ENCODE measurements at places on chromosomes 7 and 10. TPM values are rescaled to one million over a fixed set of nuclear protein-coding genes. Genes with fewer than 3 reads are reported as not detected.

DNA sequence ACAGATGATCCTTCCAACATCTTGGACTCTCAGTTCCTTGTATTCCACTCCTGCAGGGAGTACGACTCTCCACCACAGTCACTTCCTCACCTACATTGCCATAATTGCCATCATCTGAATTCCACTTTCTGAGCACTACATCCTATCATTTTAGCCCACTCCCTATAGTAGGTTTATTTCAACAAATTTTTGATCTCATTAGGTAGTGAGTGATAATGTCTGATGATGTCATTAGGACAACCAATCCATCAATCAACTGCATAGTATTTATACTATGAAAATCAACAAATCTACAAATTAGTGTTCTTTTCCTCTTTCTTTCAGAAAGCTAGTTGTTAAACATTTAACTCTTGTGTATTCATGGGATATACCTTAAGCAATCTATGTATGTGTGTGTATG is 13.7 kb upstream of the TRA2A start:
- H3K27me3 ChIP-seq: peaks cover 2% of the 10 kb centered on the region
- H3K4me1 ChIP-seq: peaks cover 5% of the 10 kb centered on the region
- no peak overlapping the region for H3K4me3 ChIP-seq
- H3K36me3 ChIP-seq: no peaks in the 10 kb centered on the region

The ADGRA1 gene
- total RNA-seq: not detected

The FAM25A gene
- total RNA-seq: not detected

- peaks cover 8% of the 10 kb centered on the region for H3K36me3 ChIP-seq
- H3K4me1 ChIP-seq: peaks cover 55% of the 10 kb centered on the region
- no peaks in the 10 kb centered on the region for H3K27me3 ChIP-seq
- no peak overlapping the region for H3K4me3 ChIP-seq
Measured at GRCh38 chr7:137818036-137818435, 28.7 kb downstream of the DGKI start.

DNA sequence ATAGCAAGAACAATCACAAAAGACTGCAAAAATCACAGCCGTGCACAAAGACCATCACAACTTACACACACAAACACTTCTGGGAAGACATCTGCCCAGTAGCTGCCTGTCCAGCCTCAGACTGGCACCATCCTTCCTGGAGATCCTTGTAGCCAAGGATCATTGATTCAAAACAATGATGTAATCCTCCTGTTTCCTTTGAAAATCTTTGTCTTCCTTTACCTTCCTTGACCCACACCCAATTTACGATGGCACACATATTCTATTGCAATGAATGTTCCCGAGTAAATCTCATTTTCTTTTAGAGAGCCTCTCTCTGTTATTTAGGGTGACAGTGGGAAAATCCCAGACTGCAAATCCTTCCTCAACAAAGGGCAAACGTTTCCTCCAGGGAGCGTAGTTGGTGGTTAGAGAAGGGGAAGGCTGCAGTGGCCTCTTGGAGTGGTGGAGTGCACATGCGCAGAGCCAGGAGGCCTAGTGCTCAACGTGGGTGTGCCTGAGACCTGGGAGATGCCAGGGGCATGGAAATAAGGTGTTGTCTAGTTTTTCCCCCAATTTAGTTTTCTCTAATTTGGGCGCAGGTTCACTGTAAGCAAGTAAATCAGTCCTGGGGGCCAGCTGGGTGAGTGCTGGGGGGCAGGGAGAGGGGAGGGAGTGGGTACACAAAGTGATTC is 3.1 kb upstream of the INPP5A start:
- DNase-seq: peak; percentile 38
- H3K27me3 ChIP-seq: peaks cover 1% of the 10 kb centered on the region
- peaks cover 52% of the 10 kb centered on the region for H3K4me1 ChIP-seq
- no peak overlapping the region for H3K4me3 ChIP-seq

- H3K4me3 ChIP-seq: no peak overlapping the region
- H3K36me3 ChIP-seq: no peaks in the 10 kb centered on the region
Measured at GRCh38 chr10:22246680-22247391, 29.0 kb upstream of the EBLN1 start.

GRCh38 chr10:71302874-71303568 is 16.0 kb upstream of the SLC29A3 start:
- H3K36me3 ChIP-seq: peaks cover 17% of the 10 kb centered on the region
- H3K4me3 ChIP-seq: no peak overlapping the region
- H3K27ac ChIP-seq: no peak overlapping the region

DNA sequence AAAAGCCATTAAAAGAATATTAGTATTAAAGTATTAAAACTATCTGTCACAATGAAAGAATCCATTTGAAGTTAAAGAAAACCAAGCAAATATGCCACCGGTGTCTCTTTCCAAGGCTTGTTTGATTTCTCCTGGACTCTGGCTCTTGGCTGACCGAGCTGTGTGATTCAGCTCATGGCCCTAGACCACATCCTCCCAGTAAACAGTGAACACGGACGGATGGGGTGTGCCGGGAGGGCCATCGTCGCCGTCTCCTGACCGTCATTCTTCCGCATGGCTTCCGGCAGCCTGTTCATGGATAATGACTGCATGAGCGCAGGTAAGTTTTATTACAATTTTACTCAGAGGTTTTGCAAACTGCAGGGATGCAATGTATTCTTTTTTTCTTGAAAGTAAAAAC is 218.5 kb downstream of the DNAJB6 start:
- H3K4me3 ChIP-seq: no peak overlapping the region
- H3K36me3 ChIP-seq: no peaks in the 10 kb centered on the region
- H3K27ac ChIP-seq: no peak overlapping the region
- DNase-seq: peak; percentile 49

The PON3 gene
- total RNA-seq: not detected

DNA sequence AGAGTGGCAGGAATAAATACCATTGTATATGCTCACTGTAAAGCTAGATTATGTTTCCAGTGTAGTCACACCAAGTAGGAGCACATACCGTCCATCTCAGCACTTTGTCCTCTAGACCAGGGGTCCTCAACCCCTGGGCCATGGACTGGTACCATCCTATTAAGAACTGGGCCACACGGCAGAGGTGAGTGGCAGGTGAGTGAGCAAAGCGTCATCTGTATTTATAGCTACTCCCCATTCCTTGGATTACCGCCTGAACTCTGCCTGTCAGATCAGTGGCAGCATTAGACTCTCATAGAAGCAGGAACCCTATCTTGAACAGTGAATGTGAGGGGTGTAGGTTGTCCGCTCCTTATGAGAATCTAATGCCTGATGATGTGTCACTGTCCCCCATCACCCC is 735.3 kb downstream of the MAGI2 start:
- no peak for DNase-seq
- H3K4me1 ChIP-seq: peaks cover 12% of the 10 kb centered on the region
- peaks cover 3% of the 10 kb centered on the region for H3K27me3 ChIP-seq

GRCh38 chr10:82564353-82565196 is 689.6 kb downstream of the NRG3 start:
- no peak for DNase-seq
- no peaks in the 10 kb centered on the region for H3K4me1 ChIP-seq
- no peaks in the 10 kb centered on the region for H3K36me3 ChIP-seq
- H3K27ac ChIP-seq: no peak overlapping the region

DNA sequence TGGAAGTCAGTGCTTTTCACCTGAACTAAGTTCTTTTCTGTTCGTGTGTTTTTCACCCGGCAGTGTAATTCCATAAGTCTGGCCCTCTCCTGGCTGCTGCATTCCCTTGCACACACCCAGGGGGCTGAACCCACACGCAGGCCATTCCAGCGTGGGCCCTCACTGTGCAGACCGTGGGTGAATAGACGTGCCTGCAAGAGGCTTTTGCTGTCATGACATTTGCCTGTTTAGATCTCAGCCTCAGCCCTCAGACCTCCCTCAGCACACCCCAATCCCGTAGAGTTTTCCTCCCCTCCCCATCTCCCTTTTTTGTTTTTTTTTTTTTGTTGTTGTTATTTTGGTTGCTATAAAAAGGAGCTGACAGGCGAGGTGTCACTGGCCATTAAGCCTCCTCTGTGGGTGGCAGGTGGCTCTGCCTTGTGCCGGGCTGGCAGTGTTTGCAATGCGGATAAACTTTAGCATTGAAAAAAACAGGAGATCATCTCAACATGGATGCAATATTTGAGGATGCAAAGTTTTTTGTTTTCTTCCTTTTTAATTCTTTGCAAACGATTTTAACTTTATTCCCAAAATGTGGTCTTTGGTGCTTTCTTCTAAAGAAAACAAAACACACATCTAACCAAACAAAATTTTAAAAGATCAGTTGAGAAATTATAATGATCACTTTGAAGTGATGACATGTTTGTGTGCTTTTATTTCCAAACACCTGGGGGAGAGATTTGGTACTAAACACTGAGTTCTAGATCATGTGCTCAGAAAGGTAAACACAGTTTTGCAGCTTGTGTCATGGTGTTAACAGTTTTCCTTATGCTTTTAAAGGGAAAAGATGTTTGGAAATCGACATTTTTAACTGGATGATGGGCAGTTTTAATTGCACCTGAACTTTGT is 58.8 kb downstream of the WDR37 start:
- no peaks in the 10 kb centered on the region for H3K27me3 ChIP-seq
- H3K36me3 ChIP-seq: peaks cover 35% of the 10 kb centered on the region
- no peak overlapping the region for H3K27ac ChIP-seq
- DNase-seq: no peak
- H3K4me1 ChIP-seq: peaks cover 20% of the 10 kb centered on the region

The NUTM2E gene
- 0.52 TPM for total RNA-seq

- H3K4me3 ChIP-seq: no peak overlapping the region
- no peaks in the 10 kb centered on the region for H3K27me3 ChIP-seq
- DNase-seq: peak; percentile 55
- H3K4me1 ChIP-seq: no peaks in the 10 kb centered on the region
- no peak overlapping the region for H3K27ac ChIP-seq
Measured at GRCh38 chr10:124599588-124600050, 138.0 kb downstream of the LHPP start.

The TMEM236 gene
- total RNA-seq: 0.07 TPM

The BICC1 gene
- 32.4 TPM for total RNA-seq

DNA sequence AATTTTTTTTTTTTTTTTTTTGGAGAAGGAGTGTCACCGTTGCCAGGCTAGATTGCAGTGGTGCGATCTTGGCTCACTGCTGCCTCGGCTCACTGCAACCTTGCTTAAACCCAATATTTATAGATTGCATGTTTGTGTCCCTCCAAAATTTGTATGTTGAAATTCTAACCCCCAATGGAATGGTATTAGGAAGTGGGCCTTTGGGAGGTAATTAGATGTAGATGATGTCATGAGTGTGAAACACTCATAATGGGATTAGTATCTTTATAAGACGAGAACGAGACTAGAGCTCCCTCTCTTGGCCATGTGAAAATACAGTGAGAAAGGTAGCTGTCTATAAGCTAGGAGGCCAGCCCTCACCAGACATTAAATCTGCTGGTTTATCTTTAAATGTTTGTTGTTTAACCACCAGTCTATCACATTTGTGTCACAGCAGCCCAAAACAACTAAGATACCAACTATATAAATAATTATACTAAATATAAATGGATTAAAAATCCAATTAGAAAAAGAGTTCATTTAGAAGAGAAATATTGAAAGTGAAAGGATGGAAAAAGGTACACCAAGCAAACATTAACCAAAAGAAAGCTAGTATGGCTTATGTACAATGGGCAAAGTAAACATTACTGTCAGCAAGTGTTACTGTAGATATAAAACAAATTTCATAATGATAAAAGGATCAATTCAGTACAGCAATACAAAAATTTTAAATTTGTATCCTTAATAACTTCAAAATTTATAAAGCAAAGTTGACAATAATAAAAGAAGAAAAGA is 9.3 kb downstream of the TCAF1 start:
- H3K4me3 ChIP-seq: no peak overlapping the region
- H3K27me3 ChIP-seq: no peaks in the 10 kb centered on the region
- peaks cover 21% of the 10 kb centered on the region for H3K36me3 ChIP-seq
- H3K4me1 ChIP-seq: peaks cover 17% of the 10 kb centered on the region
- H3K27ac ChIP-seq: no peak overlapping the region
- no peak for DNase-seq

GRCh38 chr10:80518143-80518806 is 19.4 kb upstream of the SH2D4B start:
- no peaks in the 10 kb centered on the region for H3K27me3 ChIP-seq
- no peak overlapping the region for H3K4me3 ChIP-seq
- H3K36me3 ChIP-seq: peaks cover 32% of the 10 kb centered on the region
- DNase-seq: peak; percentile 76

- H3K27ac ChIP-seq: no peak overlapping the region
- no peak for DNase-seq
- H3K4me1 ChIP-seq: peaks cover 21% of the 10 kb centered on the region
- peaks cover 48% of the 10 kb centered on the region for H3K27me3 ChIP-seq
- H3K4me3 ChIP-seq: peak overlapping the region; percentile 12
Measured at GRCh38 chr7:129779602-129780256, 168.2 kb downstream of the NRF1 start.

The EBF3 gene
- not detected for total RNA-seq

GRCh38 chr7:1532456-1533254 is 2.2 kb downstream of the MAFK start:
- H3K4me1 ChIP-seq: peaks cover 44% of the 10 kb centered on the region
- H3K36me3 ChIP-seq: no peaks in the 10 kb centered on the region
- H3K27ac ChIP-seq: peak overlapping the region; percentile 98
- peak overlapping the region; percentile 77 for H3K4me3 ChIP-seq
- no peak for DNase-seq
- H3K27me3 ChIP-seq: no peaks in the 10 kb centered on the region

The METTL27 gene
- total RNA-seq: 1.7 TPM

The NPSR1 gene
- total RNA-seq: not detected

DNA sequence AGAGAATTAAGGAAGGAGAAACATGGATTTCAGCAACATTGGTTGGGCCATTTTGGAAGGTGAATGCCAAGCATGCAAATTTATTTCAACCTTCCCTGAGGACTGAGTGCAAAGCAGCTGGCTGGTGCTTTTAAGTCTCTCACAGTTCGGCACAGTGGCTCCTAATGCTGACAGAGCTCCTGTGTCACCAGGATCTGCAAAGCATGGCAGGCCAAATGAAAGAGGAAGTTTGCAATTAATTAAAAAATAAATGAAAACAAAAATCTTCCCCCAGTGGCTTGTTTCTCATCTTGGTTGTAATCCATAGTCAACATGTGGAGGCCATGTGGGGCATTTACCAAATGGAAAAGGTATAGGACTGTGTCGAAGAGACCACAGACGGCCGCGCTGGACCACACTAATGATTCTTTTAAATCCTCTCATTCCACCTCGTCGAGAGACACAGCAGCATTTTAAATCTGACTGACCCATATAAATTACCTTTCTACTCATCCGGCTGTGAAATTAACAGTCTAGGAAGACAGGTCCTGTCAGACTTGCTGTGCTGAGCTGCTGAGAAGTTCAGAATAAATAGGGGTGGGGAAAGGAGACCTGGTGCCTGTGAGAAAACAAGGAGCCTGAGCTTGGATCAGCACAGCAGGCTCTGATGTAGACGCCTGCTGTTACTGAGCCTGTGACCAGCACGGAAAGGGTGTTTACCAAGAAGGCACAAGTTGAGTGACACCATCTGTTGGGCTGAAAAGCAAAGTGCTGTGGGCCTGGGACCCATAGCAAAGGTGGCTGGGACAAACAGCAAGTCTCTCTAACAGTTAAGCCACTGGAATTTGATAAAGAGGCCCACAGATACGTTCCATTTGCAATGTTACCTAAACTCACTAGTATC is 136.0 kb upstream of the COL1A2 start:
- H3K4me1 ChIP-seq: no peaks in the 10 kb centered on the region
- no peaks in the 10 kb centered on the region for H3K27me3 ChIP-seq
- DNase-seq: no peak
- H3K27ac ChIP-seq: no peak overlapping the region
- H3K36me3 ChIP-seq: no peaks in the 10 kb centered on the region
